ENCODE measurements at places on chromosomes 13 and 19.
A peak's percentile ranks its signal among the peaks of the same experiment; 100 is the strongest.

DNA sequence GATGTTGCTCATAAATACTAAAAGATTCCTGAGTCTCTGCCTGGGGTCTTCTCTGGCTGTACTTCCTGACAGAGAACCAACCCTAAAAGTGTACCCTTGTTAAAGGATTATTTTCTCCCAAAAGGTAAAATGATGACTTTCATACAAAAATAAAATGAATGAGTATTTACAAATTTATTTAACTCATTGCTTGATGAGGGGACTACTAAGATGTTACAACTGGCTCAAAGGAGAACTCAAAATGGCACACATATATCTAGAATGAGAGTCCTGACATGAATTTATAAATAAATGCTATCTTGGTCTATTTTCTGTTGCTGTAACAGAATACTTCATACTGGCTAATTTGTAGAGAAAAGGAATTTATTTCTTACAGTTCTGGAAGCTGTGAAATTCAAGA, 30.5 kb downstream of the STOML3 start:
- DNase-seq = no peak

GRCh38 chr19:16161840-16162239, 11.5 kb downstream of the CIB3 start:
- no peak for DNase-seq

- DNase-seq = no peak
These were observed 403.6 kb downstream of the SPRY2 start for GRCh38 chr13:79937311-79937710.

GRCh38 chr19:46197314-46198070, 32.0 kb upstream of the IGFL1 start:
- no peak for DNase-seq

DNA sequence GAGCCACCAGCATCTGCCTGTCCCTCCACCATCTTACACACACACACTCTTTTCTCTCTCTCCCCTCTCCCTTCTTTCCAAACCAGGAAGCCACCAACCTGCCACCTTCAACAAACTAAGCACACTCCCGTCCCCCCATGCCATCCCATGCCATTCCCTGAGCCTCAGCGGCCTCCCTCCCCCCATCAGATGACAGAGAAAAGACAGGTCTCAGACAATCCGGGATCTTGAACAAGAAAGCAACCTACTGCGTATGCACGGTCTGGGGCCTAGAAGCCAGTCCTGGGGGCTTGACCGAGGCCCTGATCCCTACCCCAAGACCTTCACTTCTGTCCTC, 19.4 kb downstream of the AKT2 start:
- no peak for DNase-seq

DNA sequence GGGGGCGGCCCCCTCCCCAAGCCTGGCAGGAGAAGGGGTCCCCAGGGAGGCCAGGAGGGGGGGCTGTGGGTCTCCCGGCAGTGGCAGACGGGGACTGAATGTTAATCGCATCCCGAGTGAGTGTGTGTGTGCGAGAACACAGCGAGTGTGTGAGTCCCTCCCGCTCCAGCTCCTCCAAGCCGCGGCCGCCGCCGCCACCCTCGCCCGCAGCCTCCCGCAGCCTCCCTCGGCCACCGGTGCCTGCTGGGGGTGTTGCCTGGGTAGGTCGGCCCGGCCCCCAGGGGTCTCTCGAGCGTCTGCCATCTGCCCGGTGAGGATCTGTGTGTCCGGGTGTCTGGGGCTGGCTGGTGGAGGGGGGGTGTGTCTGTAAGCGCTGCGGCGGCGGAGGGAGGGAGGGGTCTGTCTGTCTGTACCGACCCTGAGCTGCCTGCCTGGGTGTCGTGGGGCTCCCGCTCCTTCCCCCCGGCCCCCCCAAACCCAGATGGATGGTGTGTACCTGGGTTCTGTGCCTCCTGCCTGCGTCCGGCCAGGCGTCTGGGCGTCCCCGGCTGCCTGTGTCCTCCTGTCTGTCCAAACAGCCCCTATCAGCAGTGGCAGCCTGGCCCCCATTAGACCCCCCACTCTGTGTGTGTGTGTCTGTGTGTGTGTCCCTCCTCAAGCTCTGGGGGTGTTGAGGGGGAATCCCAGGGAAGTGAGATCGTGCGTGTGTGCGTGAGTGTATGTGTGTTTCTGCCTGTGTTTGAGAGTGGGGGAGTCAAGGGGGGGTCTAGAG, at the start of gene GRIN2D:
Gene GRIN2D (plus strand): TSS at position 110 of the 772 bp plus-strand sequence. CDS start 4,725 bp downstream, outside the sequence.
- DNase-seq = peak; percentile 15

DNA sequence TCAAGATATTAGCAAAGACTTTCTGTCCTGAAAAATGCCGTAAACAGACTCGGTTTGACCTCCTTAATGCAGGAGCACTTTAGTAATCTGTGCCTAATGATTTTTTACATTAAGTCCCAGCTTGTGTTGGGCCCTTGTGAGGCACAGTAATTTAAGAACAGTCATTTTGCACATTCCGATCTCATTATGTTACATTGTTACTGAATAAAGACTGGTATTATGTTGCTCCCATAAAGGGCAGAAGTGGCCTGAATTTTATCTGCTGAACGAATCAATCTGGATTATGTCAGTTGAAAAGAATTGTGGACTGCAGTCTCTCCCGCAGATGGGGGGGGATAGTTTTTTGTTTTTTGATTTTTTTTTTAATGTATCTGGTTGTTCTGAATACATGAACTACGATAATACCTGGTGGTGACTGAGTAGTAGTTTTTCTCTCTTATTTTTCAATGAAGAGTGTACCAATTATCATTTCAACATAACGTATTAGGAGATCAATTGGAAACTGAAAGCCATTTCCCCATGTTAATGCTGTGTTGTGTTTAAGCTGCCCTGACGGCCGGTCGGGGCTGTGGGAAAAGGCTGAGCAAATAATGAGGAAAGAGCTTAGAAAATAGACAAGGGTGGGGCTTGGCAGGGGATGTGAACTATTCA, 290.2 kb downstream of the ZNF536 start:
- no peak for DNase-seq

GRCh38 chr13:75636436-75637180, 478 bp downstream of the LMO7 start:
- no peak for DNase-seq

DNA sequence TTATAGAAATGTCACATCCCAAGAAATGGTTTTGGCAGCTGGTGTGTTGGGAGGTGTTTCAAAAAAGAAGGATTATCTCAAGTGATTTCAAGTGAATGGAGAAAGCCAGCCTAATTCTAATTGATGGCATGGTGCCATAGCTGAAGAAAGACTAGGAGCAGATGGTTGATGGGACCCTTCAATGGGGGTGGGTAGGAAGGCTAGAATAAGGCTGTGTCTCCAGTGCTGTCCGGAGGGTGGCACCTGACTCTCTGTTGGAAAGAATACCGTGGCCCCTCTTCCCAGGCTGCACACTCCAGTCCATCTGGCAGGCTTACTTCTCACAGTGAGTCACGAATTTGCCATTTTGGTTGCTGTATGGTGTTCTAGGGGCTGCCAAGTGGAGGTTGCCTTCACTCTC, 51.0 kb upstream of the GPR12 start:
- no peak for DNase-seq

Measured in DMS79 (cell line).